Activated T-helper 2 cell treated with anti-CD3 and anti-CD28 coated beads, Interferon-gamma antibody, Interleukin-2, Interleukin-4, amounts not matched to agents 10 μg/mL and 5 μg/mL and 100 μg/mL, durations not matched to agents 14 hours and 24 hours and 36 hours (primary cell): ENCODE measurements at places on chromosomes 1 and 21. TPM values are rescaled to one million over a fixed set of nuclear protein-coding genes. Genes with fewer than 3 reads are reported as not detected.

DNA sequence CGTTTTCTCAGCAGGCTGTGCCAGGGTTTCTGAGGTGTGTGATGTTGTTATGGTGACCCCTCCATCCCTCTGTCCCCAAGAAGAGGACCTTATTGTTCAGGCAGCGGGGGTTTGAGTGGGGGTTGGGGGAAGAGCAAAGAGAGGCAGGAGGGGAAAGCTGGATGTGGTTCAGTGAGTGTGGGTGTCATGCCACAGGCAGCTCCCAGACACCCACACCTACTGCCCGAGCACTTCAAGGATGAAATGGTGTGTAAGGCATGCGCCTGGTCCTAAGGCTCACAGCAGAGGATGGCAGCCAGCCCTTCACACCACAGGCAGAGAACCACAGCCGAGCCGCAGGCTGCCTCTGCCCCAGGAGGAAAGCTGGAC is 49.9 kb upstream of the STUM start:
- no peak overlapping the region for H3K4me3 ChIP-seq
- H3K27ac ChIP-seq: no peak overlapping the region
- no peaks in the 10 kb centered on the region for H3K4me1 ChIP-seq
- no peaks in the 10 kb centered on the region for H3K36me3 ChIP-seq
- DNase-seq: no peak
- H3K27me3 ChIP-seq: peaks cover 21% of the 10 kb centered on the region

- no peak overlapping the region for H3K4me3 ChIP-seq
- DNase-seq: no peak
- no peak overlapping the region for H3K27ac ChIP-seq
- H3K27me3 ChIP-seq: peaks cover 3% of the 10 kb centered on the region
Measured at GRCh38 chr1:201557572-201557958, 18.6 kb downstream of the NAV1 start.

GRCh38 chr21:20729376-20729775 is 268.8 kb upstream of the NCAM2 start:
- H3K4me3 ChIP-seq: no peak overlapping the region
- no peak overlapping the region for H3K27ac ChIP-seq
- H3K4me1 ChIP-seq: no peaks in the 10 kb centered on the region
- no peaks in the 10 kb centered on the region for H3K36me3 ChIP-seq

The PCP4 gene
- not detected in 2 replicates for total RNA-seq

- H3K27ac ChIP-seq: no peak overlapping the region
- no peak overlapping the region for H3K4me3 ChIP-seq
- no peaks in the 10 kb centered on the region for H3K4me1 ChIP-seq
- no peaks in the 10 kb centered on the region for H3K36me3 ChIP-seq
Measured at GRCh38 chr1:87977145-87977544, 648.5 kb downstream of the LMO4 start.

The RUNX3 gene
- total RNA-seq: 129 and 135 TPM in 2 replicates

The SLC16A4 gene
- total RNA-seq: 0.23 and 0.73 TPM in 2 replicates

The STPG1 gene
- 4.9 and 6.0 TPM in 2 replicates for total RNA-seq

DNA sequence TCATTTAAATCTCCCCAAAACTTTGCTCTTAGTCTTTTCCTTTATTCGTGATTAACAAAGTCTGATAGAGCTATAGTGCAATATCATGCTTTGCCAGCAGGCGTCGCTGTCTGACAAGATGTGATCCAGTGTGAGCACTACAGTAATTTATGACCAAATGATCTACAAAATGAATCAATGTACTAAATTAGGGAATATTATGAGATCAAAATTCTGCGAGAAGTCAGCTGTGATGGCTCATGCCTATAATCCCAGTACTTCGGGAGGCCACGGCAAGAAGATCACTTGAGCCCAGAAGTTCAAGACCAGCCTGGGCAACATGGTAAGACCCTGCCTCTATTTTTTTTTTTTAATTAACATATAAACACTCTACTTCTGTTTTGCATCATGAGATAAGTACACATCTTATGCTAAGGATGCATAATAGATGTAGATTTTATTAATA is 3.6 kb upstream of the SPSB1 start:
- DNase-seq: peak; percentile 70
- no peak overlapping the region for H3K27ac ChIP-seq
- peaks cover 28% of the 10 kb centered on the region for H3K4me1 ChIP-seq
- H3K36me3 ChIP-seq: peaks cover 27% of the 10 kb centered on the region

DNA sequence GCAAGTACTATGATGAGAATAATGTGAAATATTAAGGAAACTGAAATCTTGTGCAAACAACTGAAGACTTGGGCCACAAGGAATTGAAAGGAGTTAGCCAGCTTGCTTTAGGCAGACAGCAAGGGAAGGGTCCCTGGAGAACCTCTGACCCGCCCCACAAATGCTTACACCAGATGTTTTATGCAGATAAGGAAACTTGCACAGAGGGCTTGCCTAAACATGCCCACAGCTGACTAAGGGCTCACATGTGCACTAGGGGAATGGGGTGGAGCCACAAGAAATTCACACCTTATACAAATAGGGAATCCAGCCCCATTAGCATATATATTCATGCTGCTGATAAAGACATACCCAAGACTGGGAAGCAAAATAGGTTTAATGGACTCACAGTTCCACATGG is 86.1 kb upstream of the CYYR1 start:
- DNase-seq: no peak
- no peaks in the 10 kb centered on the region for H3K4me1 ChIP-seq
- H3K27me3 ChIP-seq: no peaks in the 10 kb centered on the region
- H3K36me3 ChIP-seq: no peaks in the 10 kb centered on the region
- no peak overlapping the region for H3K27ac ChIP-seq

DNA sequence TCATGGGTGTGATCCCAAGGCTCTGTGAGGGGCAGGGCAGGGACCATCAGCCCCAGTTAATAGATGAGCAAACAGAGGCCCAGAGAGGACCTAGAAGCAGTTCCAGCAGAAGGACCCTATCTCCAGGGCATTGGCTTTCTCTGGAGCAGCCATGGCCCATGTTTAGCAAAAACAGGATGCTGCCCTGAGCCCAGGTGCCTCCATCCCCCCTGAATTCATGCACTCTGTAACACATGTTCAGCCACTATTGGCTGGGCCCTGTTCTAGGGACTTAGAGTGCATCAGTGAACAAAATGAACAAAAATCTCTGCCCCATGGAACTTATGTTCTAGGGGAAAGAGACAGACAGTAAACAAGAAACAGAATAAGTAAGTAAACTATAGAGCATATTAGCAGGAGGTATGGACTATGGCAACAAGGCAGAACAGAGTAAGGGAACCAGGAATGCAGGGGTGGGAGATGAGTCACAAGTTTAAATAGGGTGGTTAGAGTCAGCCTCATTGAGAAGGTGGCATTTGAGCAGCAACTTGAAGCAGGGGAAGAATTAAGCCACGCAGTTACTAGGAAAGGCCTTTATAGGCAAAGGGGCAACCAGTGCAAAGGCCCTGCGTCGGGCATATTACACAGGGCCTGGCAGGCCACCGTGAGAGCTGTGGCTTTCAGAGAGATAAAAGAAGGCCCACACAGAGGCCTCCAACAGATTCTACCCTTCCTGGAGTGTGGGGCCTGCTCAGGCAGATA is 185.9 kb upstream of the EDN2 start:
- peak overlapping the region; percentile 84 for H3K27ac ChIP-seq
- peaks cover 98% of the 10 kb centered on the region for H3K4me1 ChIP-seq
- no peak for DNase-seq
- no peaks in the 10 kb centered on the region for H3K27me3 ChIP-seq

GRCh38 chr1:113991467-113991997 is 12.3 kb downstream of the OLFML3 start:
- H3K4me3 ChIP-seq: no peak overlapping the region
- H3K4me1 ChIP-seq: no peaks in the 10 kb centered on the region
- H3K36me3 ChIP-seq: no peaks in the 10 kb centered on the region

GRCh38 chr1:71908871-71909390 is 373.4 kb downstream of the NEGR1 start:
- H3K4me1 ChIP-seq: no peaks in the 10 kb centered on the region
- DNase-seq: no peak
- no peak overlapping the region for H3K4me3 ChIP-seq
- no peaks in the 10 kb centered on the region for H3K36me3 ChIP-seq
- H3K27me3 ChIP-seq: no peaks in the 10 kb centered on the region
